ENCODE measurements at places on chromosomes 7 and 10. TPM values are rescaled to one million over a fixed set of nuclear protein-coding genes. Genes with fewer than 3 reads are reported as not detected.

Gene GNAT3
- total RNA-seq, result not detected

Gene LAMB1
- 144 TPM for total RNA-seq

Gene CACNB2
- total RNA-seq, result not detected

Gene TNRC18
- total RNA-seq, result 39.4 TPM

Gene DMTF1
- 16.7 TPM for total RNA-seq

Gene GRID2IP
- total RNA-seq, result not detected

Gene INSYN2A
- total RNA-seq, result 2.0 TPM

Gene ZCCHC24
- total RNA-seq, result 5.3 TPM

Gene PRKAR2B
- 3.9 TPM for total RNA-seq

Gene NPFFR1
- total RNA-seq, result 0.01 TPM

Gene ST7
- 26.7 TPM for total RNA-seq

Gene LRIT1
- not detected for total RNA-seq

Gene TET1
- 0.57 TPM for total RNA-seq

Gene PROSER2
- 34.3 TPM for total RNA-seq

Gene RPA3
- 108 TPM for total RNA-seq

Gene MACROH2A2
- total RNA-seq, result 24.8 TPM

Gene C7orf57
- 0.25 TPM for total RNA-seq

Gene TUBB8
- total RNA-seq, result 0.11 TPM

Gene GSAP
- total RNA-seq, result 3.0 TPM

Gene PANK1
- total RNA-seq, result 7.2 TPM

Gene SUN3
- not detected for total RNA-seq

Gene PDK4
- 5.0 TPM for total RNA-seq

Gene TEX47
- not detected for total RNA-seq

Gene DKK1
- 343 TPM for total RNA-seq

Gene FOXI2
- not detected for total RNA-seq

Gene TMEM196
- not detected for total RNA-seq

Gene GPR15LG
- not detected for total RNA-seq

Gene WDFY4
- total RNA-seq, result not detected

Gene GBX1
- not detected for total RNA-seq

Gene ADRA2A
- total RNA-seq, result 0.04 TPM

Gene NUDT13
- total RNA-seq, result 3.0 TPM

Gene CHST3
- total RNA-seq, result 42.6 TPM

Gene SRGN
- 59.5 TPM for total RNA-seq

Gene NPTX2
- total RNA-seq, result not detected

Gene SYT15
- 2.8 TPM for total RNA-seq

Gene PDCD11
- 44.5 TPM for total RNA-seq

Gene SMURF1
- total RNA-seq, result 25.7 TPM

Gene MUC3A
- 12.4 TPM for total RNA-seq

Gene CYREN
- 73.8 TPM for total RNA-seq

Gene CHN2
- not detected for total RNA-seq
